ENCODE measurements at places on chromosomes 3 and 15.

DNA sequence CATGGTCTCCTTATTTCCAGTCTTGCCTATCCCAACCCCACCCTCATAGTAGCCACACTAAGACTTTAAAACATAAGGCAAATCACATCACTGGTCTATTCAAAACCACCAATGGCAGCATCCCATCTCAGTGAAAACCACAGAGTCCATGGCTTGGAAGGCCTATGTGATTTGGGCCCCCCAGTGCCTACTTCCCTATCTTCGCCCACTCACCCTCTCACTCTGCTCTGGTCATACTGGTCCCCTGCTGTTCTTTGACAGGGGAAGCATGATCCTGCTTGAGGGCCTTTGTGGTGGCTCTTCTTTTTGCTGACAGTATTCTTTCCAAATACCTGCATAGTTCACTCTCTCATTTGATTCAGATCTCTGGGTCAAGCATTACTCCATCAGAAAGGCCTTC, 3.3 kb downstream of the GTF2A2 start:
- DNase-seq, result no peak

DNA sequence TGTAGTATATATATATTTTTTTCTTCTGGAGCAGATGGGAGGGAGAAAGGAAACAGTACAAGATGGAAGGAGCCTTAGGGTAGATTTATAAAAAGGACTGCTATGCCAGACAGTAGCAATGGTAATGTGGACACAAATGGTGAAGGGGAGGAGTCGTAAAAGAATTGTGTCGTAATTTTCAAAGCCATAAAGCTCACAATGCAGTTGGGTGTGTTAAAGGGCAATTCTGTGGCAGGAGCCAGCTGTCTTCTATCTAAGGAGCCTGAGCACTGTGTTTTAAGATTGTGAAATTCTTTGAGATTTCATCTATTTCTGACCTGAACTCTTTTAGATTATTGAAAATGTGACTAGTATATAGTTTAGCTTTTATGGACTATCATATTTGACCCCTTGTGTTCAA, 58.9 kb downstream of the CNOT10 start:
- no peak for DNase-seq

- DNase-seq, result no peak
Observed at GRCh38 chr3:38994251-38994650, 57.5 kb downstream of the SCN11A start.

DNA sequence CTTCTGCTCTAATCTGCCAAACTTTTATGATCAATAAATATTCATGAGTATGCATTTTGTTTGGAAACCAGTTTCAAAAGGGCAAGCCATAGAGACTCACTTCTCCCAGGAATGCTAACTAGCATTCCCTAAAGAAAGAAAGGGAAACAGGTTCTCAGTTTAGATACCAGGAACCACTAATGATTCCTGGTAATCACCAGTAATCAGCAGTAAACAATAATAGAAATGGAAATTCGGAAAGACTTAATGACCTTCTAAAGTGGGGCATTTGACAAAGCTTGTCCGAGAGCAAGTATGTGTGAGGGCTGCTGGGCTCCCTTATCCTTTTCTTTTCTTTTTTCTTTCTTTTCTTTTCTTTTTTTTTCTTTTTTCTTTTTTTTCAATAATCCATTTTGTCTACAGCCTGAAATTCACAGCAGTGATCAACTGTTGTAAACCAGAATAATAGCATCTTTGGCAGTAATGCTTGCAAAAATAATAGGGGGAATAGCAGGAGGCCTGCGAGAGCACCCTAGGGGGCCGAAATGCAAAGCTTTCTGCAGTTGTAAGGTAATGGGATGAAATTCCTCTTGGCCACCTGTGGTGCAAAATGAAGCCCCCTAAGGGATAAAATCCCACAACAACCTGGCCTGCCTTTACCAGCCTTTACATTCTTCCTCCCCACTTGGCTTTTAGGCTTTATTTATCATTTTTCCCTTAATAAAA, 253.2 kb downstream of the ZPLD1 start:
- no peak for DNase-seq

DNA sequence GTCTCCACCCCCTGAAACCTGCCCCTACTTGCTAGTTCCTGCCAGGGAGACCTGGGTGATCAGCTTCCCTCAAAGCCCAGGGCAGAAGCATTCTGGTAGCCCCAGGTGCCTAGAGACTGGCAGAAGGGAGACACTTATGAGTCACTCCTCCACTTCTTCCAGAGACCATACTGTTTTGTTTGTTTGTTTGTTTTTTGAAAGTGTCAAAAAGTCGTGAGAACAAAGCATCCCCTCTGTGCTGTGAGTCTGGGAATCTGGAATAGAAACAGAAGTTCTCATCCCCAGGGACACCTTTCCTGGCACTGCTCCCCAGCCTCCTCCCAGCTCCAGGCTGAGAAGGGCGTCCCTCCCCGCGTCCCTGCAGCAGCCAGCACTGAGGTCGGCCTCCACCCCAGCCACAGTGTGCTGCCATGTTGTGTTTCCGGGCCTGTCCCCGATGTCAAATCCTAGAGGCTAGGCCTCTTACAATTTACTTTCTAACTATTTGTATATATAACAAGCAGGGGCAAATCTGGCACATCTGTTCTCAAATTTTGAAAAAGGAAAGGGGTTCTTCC, 573.0 kb downstream of the RBMS3 start:
- no peak for DNase-seq

DNA sequence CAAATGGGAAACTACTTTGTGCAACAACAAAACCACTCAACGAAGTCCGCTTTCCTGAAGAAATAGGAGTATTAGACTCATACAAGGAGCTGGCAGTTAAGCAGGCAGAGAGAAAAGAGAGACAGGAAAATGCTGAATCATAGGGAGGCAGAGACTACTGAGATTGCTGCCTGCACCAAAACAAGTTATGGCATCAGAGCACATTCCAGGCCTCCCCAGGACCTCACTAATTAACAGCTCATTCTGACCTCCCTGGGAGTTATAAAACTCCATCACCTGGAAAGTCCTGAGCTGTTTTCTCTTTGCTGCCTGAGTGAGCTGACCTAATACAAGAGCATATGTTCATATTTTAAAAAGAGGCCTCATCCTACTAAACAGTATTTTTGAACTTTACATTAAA, 741.0 kb downstream of the MCTP2 start:
- DNase-seq, result no peak

- no peak for DNase-seq
Observed at GRCh38 chr3:155339052-155339451, 45.6 kb upstream of the STRIT1 start.

DNA sequence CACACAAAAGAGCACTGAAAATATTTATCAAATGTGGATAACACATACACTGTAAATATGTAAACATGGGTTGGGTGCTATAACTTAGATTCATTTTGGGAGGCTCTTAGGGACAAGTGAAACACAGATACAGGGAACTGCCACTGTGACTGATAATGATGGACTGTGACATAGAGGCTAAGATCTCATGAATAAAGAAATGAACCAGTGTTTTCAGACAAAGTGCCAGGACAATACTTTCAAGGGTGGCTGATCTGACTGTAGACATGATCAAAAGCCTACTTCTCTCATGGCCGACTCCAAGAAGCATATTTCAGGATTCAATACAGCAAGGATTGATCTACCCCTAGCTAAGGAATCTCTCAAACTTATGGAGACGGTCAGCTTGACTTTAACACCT, 353.8 kb downstream of the FGF12 start:
- no peak for DNase-seq

DNA sequence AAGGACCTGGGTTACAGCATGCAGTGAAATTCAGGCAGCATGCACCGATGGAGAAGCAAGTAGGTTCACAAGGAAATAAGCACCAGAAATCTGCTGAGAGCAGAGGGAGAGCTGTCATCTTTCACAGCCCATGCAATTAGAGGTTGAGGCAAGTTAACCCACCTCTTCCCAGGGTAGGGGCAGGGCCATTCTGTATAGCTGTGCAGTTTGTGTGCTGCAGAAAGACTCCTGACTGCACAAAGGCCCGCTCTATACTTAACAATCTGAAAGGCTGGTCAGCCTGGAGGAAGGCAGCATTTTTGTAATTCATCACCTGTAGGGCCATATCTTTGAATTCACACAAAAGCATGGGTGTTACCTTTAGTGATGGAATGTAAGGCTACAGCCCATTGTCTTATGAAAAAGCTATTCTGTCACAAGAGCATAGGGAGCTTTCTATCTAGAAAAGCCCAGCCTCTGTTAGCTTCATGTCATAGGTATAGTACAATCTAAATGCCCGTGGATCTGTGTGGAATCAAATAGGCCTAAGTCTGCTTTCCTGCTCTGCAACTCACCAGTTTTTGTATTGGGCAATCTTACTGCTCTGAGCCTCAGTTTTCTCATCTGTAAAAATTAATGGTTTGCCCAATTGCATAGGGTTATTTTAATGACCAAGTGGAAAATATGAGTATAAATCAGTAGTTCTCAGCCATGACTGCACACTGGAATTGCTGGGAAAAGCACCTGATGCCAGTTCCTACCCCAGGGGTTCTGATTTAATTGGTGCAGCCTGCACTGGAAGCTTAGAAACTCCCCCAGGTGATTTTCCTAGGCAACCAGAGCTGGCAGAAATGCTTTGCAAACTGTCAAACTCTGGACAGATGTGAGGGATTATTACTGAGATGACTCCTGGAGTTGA, 65.2 kb downstream of the ATP13A5 start:
- DNase-seq, result no peak

DNA sequence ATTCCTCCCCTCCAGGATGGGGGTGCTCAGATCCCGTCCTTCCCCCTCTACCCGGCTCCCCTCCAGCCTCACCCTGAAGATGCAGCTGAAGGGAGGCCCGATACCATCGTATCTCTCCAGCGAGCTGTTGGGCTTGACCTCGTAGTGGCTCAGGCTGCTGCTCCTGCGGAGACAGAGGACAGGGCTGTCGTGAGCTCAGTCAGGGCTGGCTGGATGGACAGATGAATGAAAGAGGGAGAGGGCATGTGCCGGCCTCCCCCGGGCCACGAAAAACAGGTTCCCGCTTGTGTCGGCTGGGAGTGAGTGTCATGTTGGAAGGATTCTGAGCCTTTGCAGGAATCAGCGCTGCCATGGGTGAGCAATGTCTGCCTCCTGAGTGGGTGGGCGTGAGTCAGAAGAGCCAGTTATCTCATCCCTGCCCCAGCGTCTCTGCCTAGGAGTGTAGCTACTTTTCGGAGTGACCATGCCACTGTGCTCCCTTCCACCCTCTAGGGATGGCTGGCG, 35.2 kb downstream of the FEM1B start:
- peak; percentile 32 for DNase-seq

- DNase-seq, result no peak
Observed at GRCh38 chr3:124833710-124834332, 53.3 kb downstream of the ITGB5 start.

GRCh38 chr3:25412269-25412668, 15.8 kb upstream of the RARB start:
- no peak for DNase-seq

- DNase-seq, result no peak
Observed at GRCh38 chr15:29055876-29056275, 170.1 kb downstream of the APBA2 start.

DNA sequence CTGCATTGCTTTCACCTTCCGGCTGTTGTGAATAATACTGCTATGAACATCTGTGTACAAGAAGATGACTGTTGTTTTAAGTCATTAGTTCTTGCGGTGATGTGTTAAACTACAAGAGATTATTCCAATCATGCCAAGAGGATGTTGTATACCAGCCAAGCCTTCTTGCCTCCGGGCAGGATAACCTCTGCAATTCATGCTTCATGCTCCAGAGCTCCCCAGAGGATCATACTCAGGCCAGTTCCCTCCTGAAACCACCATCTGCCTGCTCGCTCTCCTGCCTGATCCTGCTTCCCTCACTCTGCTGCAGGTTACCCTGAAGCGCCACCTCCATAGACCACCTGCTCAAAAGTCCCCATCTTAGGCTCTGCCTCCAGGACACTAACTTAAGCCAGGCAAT, 187.1 kb upstream of the PROK2 start:
- DNase-seq, result no peak

- peak; percentile 45 for DNase-seq
Observed at GRCh38 chr3:101725194-101725889, 928 bp downstream of the CEP97 start.

GRCh38 chr15:90126022-90126421, 23.8 kb upstream of the IDH2 start:
- DNase-seq, result no peak

DNA sequence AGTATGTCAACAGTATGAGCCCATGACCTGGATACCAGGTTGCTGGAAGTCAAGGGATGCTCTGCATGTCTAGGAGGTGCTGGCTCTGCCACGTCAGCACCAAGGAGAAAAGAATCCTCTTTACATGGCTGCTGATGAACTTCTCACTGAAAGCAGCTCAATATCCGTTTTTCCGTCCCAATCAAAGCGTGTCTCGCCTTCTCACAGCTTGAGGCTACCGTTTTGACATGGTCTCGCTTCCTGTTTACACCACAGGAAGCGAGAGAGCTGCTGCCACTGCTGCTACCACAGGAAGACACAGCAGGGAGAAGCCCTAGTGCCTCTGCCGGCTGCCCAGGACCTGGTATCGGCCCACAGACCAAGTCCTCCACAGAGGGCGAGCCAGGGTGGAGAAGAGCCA, 27.3 kb downstream of the STARD5 start:
- DNase-seq, result no peak

DNA sequence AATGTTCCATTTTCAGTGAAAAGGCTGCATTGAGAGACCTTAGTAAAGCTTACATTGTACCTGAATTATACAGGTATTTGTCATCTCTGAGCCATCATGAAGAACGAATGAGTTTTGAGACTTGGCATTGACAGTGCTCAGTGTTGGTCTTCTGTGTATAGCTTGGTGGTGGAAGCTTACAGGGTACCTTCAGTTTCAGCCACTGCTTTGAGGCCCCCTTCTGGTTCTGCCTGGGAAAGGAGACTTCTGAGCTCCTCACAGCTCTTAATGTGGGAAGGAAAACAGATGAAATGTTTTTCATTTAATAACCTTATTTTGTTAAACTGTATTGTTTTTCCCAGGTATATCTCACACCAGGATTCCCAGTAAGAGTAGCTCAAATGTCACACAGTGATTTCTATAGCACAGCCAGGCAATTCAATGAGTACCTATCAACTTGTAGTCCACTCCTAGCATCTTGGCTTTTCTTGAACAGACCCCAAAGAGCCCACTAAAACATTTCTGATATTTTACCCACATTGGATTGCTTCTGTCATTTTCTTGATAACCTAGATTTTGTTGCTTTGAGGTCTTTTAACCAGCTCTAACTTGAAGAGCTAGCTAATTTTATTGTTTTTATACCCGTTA, 5.6 kb downstream of the SERPINI1 start:
- no peak for DNase-seq

DNA sequence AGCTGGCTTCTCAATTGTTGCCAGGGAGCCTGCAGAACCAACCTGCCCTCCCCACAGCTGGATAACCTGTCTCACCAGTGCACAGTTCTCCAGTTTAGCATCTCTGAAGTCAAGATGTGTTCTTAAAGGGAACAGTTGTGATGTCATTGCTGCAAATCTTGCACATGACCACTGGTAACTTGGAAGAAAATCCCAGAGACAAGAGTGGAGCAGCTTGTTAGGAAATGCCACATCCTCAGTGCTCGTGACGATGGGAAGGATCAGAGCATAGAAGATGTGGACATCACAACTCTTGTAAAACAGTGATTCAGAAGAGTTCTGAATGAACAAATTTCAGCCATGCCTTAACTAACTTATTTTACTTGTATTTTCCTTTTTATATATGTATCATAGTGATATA, 36.1 kb upstream of the LIMD1 start:
- no peak for DNase-seq

- no peak for DNase-seq
Observed at GRCh38 chr3:58049143-58049785, 41.0 kb downstream of the FLNB start.

Measured in right forelimb (tissue), 1 donor.